ENCODE measurements at places on chromosomes 1 and 21.

DNA sequence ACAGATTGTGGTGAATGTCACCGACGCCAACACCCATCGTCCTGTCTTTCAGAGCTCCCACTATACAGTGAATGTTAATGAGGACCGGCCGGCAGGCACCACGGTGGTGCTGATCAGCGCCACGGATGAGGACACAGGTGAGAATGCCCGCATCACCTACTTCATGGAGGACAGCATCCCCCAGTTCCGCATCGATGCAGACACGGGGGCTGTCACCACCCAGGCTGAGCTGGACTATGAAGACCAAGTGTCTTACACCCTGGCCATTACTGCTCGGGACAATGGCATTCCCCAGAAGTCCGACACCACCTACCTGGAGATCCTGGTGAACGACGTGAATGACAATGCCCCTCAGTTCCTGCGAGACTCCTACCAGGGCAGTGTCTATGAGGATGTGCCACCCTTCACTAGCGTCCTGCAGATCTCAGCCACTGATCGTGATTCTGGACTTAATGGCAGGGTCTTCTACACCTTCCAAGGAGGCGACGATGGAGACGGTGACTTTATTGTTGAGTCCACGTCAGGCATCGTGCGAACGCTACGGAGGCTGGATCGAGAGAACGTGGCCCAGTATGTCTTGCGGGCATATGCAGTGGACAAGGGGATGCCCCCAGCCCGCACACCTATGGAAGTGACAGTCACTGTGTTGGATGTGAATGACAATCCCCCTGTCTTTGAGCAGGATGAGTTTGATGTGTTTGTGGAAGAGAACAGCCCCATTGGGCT lies 3.0 kb downstream of the CELSR2 start:
- DNase-seq: no peak

DNA sequence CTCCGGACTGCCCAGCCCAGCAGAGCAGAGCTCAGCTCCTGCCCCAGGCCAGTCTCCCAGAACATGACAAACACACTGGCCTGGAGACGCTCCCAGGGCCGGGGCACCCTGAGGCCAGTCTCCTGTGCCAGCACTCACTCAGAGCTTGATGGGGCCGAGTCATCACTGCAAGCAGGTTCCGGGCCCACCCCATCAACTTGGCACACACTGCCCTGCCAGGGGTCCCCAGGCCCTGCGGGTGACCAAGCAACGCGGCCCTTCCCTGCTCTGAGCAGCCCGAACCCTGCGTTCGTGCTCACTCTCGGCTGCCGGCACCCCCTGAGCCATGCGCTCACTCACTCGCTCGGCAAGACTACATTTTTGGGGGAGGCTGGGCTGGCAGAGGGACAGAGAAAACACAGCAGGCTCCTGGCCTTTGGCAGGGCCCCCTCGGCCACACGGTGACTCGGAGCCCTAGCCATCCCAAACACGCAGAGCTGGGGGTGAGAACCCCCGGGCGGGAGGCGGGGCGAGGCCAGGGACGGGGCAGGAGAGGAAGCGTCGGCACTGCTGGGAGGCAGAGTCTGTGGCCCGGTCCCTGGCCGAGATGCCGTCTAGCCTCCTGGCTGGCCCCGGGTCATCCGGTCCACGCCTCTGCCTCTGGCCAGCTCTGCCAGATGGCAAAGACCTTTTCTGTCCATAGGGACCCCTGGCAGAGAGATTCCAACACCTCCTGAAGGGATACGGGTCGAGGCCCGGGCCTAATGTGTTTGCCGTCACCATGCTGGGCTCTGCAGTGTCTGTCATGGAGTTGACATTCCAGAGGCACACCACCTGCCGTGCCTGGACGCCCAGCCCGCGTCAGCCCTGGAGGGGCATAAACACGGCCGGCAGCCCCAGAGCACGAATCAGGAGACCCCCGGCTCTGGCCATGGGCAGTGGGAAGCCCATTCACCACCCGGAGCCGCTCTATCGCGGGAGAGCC lies 68.0 kb downstream of the MEGF6 start:
- DNase-seq: no peak

DNA sequence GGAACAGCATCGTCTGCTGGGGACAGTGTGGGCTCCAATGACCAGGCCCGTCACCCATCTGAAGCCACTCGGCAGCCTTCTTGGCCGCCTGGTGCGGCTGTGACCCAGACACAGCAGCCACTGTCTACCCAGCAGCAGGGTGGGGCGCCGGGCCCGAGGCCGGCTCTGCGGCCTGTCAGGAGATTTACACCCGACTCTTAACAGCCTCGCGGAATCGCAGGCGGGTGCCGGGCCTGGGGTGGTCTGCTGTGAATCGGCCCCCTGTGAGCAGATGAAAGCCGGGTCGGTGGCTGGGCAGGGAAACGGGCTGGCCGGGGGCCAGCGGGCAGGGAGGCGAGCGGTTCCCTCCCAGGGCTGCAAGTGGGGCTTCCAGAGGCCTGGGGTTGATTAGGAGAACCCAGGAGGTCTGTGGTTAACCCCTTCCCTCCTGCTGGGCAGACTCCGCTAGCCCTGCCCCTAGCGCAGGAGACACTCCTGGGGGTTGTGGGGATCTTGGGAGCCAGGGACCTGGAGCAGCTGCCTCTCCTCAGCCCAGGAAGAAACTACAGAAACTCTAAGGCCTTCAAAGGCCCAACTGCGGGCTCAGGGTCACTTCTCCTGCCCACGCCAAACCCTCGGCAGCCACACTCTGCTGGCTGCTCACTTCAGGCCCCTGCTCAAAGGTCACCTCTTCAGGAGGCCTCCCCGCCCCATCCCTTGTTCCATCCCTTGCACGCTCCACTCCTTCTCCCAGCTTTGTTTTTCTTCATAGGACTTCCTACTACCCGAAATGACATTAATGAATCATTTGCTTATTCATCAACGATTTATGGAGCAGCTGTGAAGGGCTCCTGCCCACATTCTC lies 15.6 kb downstream of the RUNX3 start:
- DNase-seq: no peak

DNA sequence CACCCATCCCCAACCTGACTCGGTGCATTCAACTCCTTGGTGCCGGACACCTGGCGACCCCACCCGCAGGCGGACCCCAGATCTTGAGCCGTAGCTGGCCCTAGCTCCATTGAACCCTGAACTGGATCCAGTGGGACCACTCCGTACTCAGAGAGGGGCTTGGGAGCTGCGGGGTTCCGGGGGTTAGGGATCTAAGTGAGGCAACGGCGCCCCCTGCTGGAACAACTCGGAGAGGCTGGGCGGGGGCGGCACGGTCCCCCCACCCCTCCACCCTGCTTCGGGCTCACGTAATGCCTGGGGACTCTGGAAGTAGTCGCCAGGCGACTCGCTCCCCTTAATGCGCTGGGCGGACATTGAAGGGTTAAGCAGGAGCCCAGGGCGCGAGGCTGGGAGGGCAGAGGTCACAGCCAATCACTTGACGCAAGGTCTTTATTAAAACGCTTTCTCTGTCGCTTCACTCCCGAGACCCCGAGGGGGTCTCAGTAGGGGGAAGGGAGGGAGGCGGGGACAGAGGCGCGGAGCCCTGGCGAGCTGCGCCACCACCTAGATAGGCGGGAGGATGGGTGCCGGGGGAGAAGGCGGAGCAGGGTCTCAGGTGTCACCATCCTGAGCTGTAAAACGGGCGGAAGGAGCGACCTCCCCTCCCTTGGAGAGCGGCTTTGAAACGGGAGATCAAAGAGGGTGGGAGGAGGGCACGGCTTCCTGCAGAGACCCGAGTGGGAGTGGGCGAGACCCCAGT lies 704 bp upstream of the CRABP2 start:
- peak; percentile 60 for DNase-seq

- no peak for DNase-seq
Measured at GRCh38 chr1:109500941-109501381, 7.1 kb downstream of the CYB561D1 start.

GRCh38 chr1:198201956-198202784 lies 45.4 kb downstream of the NEK7 start:
- no peak for DNase-seq

DNA sequence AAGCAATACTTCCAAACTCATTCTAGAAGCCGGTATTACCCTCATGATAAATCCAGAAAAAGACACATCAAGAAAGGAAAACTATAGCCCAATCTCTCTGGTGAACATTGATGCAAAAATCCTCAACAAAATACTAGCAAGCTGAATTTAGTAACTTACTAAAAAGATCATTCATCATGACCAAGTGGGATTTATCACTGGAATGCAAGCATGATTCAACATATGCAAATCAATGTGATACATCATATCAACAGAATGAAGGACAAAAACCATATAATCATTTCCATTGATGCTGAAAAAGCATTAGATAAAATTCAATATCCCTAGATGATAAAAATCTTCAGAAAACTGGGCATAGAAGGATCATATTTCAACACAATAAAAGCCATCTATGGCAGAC lies 402.9 kb downstream of the TGFB2 start:
- DNase-seq: no peak

DNA sequence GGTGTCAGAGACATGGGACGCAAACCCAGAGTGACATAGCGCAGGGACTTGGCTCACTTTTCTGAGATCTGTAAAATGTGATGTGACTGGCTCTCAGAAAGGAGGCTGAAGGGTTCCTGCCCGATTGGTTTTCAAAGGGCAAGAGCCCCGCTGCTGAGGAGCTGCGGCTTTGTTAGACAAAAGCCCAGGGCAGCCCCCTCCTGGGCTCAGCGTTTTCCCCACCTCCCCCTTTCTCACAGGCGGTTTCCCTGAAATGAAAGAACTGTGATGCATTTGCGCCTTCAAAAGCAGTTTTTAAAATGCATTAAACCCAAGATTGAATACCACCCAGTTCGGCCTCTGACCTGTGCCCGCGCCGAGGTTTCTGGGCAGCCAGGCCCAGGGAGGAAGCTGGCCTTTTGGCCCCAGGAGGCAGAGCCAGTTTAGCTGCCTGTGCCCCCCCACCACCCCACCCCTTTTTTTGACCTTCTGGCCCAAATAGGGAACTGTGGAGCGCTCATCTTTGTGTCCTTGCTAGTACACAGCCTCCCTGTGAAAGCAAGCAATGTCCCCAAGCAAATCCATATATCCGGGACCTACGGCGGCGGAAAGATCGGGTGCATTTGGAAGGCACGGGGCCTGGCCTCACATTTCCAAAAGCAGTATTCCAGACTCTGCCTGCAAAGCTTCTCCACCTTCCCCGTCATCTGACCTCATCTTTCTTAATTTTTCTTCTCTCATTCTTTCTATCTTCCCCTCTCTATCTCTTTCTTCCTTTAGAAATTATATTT lies 28.6 kb downstream of the CD247 start:
- no peak for DNase-seq
